WERI-Rb-1 (cell line): ENCODE measurements at places on chromosomes 2 and 18.
A peak's percentile ranks its signal among the peaks of the same experiment; 100 is the strongest.

- no peak for DNase-seq
Measured at GRCh38 chr2:224141304-224141703, 102.2 kb upstream of the SERPINE2 start.

- DNase-seq, result no peak
Measured at GRCh38 chr18:55421615-55422419, 166.2 kb downstream of the TCF4 start.

DNA sequence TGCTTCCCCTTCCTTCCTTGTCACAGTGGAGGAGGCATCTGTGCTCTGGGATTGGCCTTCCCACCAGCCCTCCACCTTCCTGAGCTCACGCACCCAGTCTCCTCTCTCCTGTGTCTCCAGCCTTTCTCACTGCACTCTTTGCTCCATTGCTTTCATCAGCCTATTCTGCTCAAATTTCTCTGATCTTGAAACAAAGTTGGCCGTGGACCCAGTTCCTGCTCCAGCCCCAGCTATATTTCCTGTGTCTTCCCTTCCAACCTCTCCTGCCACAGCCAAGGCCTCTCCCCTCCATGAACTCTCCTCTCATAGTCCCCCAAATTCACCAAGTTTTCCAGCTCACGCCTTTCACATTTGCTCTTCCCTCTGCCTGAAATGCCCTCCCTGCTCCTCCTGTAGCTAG is 226.6 kb upstream of the AGAP1 start:
- no peak for DNase-seq

DNA sequence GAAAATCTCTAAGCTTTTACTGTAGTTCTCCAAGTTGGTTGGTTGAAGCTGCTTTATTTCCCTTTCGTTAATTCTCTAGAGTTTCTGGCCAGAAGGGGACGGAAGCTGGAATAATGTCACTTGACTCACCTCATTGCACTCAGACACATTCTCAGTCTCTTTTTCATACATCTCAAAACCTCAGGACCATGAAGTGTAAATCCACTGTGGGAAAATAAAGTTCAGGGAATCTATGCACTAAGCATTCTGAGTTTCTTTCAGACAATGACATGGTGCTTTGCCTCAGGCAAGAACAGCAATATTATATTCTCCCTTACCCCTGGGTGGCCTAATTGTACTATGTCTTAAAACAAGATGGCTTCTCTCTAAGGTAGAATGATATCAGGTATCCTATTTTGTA is 167.8 kb downstream of the PRPF40A start:
- no peak for DNase-seq

- no peak for DNase-seq
Measured at GRCh38 chr18:57813245-57813644, 10.1 kb upstream of the ATP8B1 start.

- DNase-seq, result no peak
Measured at GRCh38 chr2:197205585-197206215, 104.9 kb downstream of the ANKRD44 start.

DNA sequence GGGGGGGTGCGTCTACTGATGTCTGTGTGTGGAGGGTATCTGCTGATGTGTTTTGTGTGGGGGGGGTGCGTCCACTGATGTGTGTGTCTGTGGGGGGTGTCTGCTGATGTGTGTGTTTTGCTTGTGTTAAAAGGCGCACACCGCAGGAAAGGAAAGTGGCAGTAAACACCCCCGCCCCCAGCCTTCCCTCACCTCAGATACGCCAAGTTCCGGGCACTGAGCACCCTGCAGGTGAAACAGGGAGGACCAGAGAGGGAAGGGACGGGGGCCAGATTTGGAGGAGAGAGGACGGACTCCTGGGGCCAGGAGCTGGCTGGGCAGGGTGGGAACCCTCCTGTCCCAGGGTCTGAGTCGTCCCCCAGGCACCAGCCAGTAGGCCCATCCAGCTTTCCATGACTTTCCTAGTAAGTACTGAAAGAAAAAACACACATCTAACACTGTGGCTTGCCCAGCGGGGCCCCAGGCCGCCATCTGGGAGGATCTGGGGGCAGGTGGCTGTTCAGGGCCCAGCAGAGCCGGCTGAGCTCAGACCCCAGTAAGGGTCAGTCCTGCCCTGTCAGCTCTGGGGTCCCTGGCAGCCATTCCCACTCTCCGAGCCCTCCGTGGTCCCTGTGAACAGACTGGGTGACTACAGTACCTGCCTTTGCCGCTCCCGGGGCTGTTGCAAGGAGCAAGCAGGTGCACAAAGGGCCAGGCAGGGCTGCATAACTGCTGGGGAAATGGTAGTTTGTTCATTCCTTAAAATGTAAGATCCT is 126.9 kb downstream of the NFATC1 start:
- no peak for DNase-seq

- DNase-seq, result no peak
Measured at GRCh38 chr2:241329669-241330615, 14.2 kb downstream of the SEPTIN2 start.

GRCh38 chr2:238053191-238053776 is 7.5 kb upstream of the SCLY start:
- no peak for DNase-seq

DNA sequence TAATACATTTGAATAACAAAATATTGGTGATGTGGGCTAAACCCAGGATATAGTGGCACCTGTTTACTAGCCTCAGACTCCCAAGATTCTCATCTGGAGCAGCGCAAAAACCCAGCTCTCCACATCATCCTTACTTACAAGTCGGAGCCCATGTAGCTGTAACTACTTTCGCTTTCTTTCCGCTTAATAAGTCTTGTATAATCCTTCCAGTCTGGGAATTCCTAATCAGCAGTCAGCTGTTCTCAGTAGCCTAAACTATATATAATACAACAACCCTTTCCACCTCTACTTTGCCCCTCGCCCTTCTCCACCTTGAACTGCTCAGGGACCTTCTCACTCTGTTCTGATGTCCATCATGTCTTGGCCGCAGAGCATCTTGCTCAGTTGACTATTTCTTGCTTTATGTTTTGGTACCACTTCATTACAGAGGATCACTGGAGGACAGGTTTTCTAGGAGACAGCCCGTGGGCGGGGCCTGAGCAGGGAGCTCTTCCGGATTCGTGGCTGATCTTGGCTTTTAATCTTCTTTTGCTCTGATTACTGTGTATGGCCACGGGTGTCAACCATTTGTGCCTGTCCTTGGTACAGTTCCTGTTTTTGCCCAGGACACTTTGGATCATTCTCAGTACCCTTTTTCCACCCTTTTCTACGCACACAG is 119.9 kb upstream of the SERTAD2 start:
- peak; percentile 81 for DNase-seq

DNA sequence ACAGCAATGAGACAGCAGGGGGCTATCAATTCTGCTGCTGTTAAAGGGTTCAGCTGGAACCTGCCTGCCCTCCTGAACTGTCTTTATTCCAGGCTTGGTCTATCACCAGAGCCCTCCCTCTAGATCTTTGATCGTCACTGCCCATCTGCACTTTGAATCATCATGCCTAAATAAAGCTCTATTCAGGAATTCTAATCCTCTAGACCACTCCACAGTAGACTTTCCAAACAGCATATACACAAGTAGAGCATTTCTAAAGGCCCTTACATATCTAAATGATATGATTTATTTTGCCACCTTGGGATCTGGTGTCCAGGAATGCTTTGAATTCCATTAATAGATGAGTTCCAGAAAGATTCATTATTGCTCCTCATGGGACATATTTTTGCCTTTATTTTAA is 542.1 kb upstream of the SYT4 start:
- DNase-seq, result no peak

- DNase-seq, result no peak
Measured at GRCh38 chr18:64956465-64956864, 794.3 kb upstream of the CDH7 start.

GRCh38 chr2:177545981-177546585 is 153.5 kb downstream of the AGPS start:
- DNase-seq, result peak; percentile 24

- DNase-seq, result peak; percentile 85
Measured at GRCh38 chr2:205680067-205680466, 2.2 kb upstream of the NRP2 start.

DNA sequence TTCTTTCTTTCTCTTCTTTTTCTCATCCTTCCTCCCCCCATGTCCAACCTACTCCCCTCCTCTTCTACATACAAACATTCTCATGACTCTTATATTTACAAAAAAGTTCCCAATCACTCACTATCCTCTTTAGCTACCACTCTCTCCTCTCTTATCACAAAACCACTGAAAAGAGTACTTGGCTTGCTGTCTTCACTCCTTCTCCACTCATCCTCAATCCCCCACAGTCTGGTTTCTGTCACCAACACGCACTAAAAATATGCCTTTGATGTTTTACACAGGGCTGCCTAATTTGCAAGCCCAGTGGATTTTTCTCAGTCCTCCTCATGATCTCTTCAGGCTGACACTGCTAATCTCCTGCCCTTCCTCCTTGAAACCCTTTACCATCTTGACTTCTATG is 159.5 kb downstream of the TNS1 start:
- DNase-seq, result no peak

GRCh38 chr2:230178546-230179485 is 41.0 kb downstream of the SP110 start:
- DNase-seq, result no peak

GRCh38 chr2:158644139-158644538 is 151.0 kb upstream of the DAPL1 start:
- DNase-seq, result no peak

DNA sequence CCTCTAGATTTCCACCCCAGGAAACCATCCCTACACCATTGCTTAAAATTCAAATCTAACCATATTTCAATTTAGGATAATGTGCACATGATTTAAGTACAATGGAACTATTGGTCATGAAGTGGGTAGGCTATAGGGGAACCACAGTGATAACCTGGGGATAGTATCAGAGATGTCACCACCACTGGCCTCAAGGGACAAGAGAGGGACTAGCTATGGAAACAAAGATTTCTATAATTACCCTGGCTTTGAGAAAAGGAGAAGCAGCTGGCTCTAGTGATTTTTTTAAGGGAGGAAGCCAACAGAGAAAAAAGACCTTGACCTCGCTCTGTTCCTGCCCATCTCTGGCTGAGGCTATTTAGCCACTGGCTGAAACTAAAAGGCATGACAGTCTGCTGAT is 132.0 kb downstream of the MEP1B start:
- no peak for DNase-seq

DNA sequence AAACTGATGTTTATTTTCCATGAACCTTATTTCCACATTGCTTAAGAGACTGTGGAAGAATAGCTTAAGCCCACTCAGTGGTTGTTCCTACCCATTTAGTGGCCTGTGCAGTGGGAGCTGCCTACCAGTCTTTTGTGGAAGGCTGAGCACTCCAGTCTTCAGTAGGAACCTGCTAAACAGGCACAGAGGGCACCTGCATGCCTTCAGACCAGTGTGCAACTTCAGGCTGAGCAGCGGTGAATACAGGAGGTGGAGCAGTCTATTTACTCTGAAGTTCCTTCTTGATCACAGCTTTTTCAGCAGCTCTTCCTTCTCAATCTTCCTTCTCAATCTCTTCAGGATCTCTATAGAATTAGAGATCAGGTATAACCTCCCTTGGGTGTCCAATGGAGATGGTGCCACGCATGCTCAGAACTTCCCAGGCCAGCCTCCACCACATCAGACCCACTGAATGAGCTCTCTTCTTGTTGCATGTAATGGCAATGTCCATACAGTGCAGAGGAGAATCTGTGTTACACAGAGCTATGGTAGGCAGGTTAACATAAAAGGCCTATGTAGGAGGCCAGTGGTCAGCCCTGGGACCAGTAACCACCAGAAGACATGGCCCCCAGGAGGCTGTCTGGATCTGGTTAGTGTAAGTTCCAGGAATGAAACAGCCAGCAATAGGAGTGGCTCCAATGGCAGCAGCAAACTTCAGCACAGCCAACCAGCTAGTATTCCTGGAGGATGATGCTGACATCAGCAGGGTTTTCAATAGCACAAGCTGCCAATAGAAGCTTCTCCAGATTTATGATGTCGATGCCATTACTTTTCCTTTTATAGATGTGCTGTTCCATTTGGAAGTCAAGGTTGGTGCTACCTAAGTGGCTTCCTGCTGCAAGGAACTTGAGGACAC is 47.9 kb upstream of the MAT2A start:
- DNase-seq, result no peak

DNA sequence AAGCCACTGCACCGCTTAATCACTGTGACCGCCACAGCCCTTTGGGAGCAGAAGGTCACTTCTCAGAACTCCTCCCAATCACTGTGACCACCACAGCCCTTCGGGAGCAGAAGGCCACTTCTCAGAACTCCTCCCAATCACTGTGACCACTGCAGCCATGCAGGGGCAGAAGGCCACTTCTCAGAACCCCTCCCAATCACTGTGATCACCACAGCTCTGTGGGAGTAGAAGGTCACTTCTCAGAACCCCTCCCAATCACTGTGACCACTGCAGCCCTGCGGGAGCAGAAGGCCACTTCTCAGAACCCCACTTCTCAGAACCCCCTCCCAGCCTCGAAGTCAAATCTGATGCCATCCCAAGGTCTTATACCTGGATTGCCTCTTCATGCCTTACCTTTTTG is 56.8 kb upstream of the DAPL1 start:
- no peak for DNase-seq

- no peak for DNase-seq
Measured at GRCh38 chr2:223508372-223508771, 93.8 kb downstream of the SCG2 start.

DNA sequence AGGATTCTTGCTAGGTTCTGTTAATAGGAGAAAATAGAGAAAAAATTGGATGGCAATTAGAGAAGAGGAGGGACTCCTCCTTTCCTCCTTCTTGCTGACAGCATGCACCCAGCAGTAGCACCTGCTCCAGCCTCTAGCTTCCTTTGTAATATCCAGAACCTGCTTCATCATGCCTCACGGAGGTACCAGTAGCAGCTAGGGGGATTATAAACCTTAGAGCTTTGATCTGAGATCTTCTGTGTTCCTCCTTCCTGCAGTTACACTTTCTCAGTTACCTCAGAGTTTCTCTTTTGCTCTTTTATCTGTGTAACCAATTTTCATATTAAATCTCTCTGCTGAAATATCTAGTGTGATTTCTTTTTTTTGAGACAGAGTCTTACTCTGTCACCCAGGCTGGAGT is 16.6 kb downstream of the DPP4 start:
- no peak for DNase-seq

- no peak for DNase-seq
Measured at GRCh38 chr18:10482985-10483949, 28.8 kb downstream of the APCDD1 start.

GRCh38 chr2:26671691-26672090 is 20.8 kb upstream of the KCNK3 start:
- peak; percentile 6 for DNase-seq

GRCh38 chr2:85673716-85674375 is 5.8 kb upstream of the SFTPB start:
- no peak for DNase-seq

DNA sequence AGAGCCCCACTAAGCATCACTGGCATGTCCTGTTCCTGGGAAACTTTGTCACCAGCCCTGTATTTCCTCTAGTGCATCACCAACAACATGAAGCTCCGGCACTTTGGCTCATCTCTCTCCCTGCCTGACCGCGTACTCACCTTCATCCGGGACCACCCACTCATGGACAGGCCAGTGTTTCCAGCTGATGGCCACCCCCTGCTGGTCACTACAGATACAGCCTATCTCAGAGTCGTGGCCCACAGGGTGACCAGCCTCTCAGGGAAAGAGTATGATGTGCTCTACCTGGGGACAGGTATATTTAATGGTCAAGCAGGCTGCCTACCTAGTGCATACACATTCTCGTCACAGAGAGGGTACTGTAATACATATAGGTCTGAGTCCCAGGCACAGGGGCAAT is 21.0 kb downstream of the SEMA4F start:
- DNase-seq, result peak; percentile 53
